ENCODE measurements at places on chromosomes 2 and 18. TPM values are rescaled to one million over a fixed set of nuclear protein-coding genes. Genes with fewer than 3 reads are reported as not detected.

DNA sequence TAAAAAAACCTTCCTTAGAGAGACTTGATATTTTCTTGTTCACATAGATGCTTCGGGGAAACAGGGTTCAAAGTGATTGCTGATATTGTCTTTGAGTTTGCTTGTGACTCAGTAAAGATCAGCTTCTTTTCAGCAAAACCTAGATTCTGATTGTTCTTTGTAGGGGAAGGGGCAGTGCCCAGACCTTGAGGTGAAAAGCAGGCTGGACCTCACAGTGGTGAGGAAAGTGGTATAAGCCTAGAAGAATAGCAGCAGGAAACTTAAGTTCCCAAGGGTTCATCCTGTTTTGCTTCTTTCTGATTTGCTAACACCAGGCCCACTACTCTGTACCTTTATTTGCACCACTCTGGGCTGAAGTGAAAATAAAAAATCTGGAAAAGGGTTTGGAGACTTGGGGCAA is 20.9 kb downstream of the UBXN4 start:
- DNase-seq, result no peak

DNA sequence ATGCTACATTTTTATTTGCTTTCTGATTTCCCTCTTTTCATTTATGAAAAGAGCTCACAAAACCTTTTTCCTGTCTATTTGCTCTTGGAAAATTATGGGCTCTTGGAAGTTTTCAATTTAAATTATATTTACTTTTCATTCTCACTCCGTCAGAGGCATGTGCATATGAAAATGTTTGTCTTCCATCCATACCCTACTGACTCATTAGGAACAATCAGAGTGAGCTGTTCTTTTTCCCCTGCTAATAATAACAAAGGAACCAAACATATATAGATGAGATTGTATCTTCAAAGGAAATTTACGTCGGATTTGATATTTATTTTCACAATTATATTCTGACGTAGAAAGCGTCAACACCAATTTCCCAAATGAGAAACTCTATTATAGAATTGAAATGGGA is 1101.2 kb downstream of the TSN start:
- no peak for DNase-seq

- no peak for DNase-seq
These were observed 821 bp upstream of the EML6 start for GRCh38 chr2:54722641-54723040.

DNA sequence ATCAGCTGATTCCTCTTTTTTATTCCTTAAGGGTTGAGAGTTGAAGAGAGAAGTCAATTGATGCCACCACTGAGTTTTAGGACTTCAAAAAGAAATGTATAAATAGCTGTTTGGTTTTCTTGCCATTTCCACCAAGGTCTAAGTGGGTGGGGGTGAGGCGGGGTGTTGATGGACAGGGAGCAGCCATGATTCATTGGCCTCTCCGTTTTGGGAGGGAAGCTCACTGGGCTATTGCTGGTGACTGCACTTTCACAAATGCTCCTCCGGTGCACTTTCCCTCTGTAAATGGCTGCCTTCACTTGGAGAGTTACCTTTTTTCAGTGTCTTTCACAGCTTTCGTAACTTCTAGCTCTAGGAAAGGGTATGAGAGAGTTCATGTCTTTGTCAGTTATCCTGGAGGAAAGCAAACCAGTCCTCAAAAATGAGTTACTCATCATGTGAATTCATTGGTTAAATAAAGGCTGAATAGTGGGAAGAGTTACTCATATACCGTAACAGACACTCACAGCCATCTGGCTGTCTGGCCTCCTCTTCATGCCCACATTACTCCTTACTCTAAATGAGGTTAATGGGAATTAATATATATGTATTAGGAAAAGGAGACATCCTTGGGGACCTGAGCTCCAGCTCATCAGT is 17.4 kb upstream of the CTAGE1 start:
- no peak for DNase-seq

DNA sequence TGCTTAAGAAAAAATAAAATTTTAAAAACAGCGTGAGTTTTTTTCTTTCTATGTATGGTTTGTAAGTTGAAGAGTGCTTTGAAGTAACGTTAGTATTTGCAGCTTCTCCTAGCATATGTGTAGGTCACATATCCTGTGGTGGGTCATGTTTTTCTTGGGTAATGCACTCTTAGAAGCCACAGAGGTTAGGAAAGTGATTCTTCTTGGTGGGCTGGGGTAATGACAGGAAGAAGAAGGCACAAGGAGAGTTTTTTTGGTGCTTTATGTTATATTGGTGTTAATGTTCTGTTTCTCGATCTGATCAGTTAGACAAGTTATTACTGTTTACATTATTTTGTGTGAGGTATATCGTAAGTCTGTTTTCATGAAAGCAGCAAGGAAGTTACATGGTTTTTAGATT is 109.0 kb downstream of the ICA1L start:
- no peak for DNase-seq

DNA sequence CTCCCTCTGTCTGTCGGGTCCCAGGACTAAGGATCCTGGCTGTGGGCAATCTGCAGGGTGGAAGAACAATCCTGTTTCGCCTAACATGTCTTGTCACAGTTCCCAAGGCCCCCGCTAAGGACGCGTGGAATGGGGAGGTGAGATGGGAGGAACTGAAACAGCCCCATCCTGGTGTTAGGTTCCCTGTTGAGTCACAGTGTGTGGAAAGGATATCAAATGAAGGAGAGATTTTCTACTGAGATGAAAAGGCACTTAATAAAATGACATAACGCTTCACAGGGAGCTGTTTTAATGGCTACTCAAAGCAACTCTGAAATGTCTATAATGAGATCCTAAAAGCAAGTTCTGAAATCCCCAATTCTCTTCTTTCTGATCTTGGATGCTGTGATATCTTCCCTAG is 52.5 kb downstream of the RAB31 start:
- DNase-seq, result no peak

DNA sequence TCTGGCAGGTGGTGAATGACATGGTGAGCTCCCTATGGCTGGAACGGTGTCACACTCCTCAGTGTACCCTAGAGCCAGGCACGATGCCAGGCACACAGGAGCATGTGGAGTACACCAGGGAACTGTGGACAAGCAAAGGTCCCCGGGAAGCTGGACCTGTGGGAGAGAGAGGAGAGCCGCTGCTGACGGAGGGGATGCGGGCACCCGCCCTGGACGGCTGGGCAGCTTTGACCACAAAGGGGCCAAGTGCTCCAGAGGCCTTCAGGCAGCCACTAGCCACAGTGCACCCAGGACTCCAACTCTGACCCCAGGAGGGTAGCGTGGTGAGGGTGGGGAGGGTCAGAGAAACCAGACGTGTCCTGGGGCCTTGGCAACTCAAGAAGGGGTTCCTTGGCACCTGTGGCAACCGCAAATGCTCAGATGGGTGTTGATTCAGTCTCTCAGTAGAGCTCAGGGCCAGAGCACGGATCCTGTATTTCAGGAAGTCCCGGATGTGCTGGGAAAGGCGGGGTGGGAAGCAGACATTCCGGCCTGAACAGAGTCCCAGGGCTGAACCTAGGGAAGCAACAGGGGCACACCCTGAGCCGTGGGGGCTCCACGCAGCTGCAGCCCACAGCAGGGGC is 2.3 kb upstream of the MAB21L4 start:
- DNase-seq, result no peak

GRCh38 chr2:44450806-44451205 is 89.1 kb downstream of the CAMKMT start:
- no peak for DNase-seq

MATN3 gene
- polyA plus RNA-seq, result 1.1 TPM

AGAP1 gene
- 31.5 TPM for polyA plus RNA-seq

GRCh38 chr2:240869109-240869955 is 708 bp downstream of the AGXT start:
- no peak for DNase-seq

- no peak for DNase-seq
These were observed 83.3 kb downstream of the ICOS start for GRCh38 chr2:204019572-204020501.

- no peak for DNase-seq
These were observed 77.4 kb upstream of the GPC1 start for GRCh38 chr2:240358080-240358479.

NTSR2 gene
- polyA plus RNA-seq, result not detected

- DNase-seq, result peak; percentile 89
These were observed 453 bp upstream of the ANTXR1 start for GRCh38 chr2:69012310-69013141.

DNA sequence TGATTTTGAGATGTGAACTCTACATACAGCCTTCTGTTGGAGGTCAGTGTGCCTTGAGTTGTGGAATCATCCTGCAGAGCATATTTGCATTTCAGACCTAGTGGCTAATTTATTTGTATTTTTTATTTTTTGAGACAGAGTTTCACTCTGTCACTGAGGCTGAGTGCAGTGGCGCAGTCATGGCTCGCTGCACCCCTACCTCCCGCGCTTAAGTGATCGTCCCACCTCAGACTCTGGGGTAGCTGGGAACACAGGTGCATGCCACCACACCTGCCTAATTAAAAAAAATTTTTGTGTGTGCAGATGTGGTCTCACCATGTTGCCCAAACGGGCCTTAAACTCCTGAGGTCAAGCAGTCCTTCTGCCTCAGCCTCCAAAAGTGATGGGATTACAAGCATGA is 104.4 kb downstream of the ASXL3 start:
- DNase-seq, result no peak

DNA sequence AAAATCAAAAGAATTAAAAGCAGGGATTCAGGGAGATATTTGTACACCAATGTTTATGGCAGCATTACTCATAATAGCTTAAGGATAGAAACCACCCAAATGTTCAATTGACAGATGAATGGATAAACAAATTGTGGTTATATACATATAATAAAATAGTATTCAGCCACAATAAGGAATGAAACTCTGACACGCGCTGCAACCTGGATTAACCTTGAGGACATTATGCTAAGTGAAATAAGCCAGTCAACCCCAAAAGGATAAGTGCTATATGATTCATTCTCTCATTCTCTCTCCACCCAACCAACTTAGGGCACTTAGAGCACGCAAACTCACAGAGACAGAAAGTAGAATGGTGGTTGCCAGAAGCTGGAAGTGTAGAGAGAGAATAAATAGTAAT is 216.8 kb upstream of the SLC14A2 start:
- DNase-seq, result no peak

DNA sequence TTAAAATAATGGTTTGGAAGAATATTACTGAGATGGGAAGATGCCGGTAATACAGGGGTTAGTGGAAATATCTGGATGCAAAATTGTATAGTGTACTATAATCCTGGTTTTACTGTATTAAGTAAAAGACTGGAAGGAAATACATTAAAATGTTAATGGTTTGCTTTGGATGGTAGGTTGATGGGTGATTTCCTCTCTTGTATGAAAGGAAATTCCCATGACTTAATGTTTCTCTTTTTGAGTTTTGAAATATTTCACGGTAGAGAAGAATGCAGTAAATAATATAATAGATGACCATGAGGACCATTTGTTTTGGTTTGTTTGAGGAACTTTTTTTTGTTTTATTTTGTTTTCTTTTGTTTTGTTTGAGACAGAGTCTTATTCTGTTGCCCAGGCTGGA is 8.2 kb downstream of the SPTBN1 start:
- DNase-seq, result no peak

- DNase-seq, result no peak
These were observed 146.3 kb upstream of the TTC39C start for GRCh38 chr18:23868136-23868785.

SNED1 gene
- polyA plus RNA-seq, result 5.1 TPM

TSPYL6 gene
- not detected for polyA plus RNA-seq

DNA sequence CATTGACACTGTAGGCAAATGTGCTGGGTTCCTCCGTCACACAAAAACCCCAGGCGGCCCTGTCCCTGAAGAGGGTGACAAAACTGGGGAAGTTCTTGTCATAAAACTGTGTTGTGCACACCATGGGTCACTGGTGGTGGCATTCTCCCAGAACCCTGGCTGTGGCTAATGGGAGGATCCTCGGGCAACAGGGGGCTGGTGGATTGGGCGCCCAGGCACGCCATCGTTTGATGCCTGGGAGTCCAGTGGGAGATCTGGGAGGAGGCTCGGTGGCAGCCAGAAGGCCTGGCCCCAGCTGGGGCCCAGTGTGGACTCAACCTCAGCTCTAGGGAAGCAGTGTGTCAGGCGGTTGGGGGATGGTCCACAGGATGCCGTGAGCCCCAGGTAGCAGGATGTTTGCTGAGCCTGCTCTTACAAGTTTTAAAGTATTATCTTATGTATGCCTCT is 140.7 kb downstream of the ACOXL start:
- no peak for DNase-seq

DNA sequence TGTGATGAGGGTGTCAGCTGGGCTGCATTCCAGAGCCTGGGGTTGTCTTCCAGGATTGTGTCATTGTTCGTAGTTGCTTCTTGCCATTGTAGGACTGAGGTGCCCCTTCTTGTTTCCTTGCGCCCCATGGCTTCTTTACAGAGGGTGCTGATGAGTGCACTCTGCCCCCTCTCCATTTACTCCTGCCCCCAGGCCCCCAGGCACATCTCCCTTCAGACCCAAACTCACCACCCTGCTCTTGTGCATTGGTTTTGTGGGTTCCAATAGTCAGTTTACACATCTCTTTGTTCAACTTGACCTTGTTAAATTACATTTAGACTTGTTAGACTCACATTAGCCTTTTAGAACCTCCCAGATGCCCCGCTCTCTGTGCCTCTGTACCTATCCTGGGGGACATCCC is 33.1 kb downstream of the HJURP start:
- no peak for DNase-seq

DNA sequence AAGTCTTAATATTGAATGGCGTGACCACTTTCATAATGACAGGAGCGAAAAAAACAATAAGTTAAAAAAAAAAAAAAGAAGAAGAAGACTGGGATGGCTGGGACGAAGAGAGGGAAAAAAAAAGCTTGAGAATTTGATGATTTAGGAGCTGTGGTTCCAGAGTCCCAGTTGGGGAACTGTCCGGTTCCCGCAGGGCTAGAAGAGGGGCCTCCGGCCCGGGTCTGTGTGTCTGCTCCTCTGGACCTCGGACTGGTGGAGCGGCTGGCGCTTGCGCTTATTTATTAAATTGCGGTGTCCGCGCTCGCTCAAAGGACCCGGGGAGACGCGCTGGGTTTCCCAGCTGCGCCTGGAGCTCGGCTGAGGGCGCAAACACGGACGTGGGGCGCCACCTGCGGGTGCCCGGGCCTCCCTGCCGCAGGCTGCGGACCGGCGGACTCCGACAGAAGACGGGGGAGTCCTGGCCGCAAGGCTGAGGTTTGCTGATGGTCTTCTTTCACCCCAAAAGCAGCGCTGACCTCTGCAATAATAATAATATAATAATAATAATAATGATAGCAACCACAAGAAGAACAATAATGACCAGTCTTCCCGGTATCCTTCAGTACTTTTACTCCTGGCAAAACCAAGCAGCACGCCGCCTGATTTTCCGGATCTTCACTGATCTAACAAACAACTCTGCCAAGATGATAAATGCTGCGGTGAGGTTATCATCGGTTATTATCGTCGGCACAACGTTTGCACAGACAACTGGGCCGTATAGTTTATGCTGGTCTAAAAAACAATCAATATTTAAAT is at the start of gene CBLN2:
Gene CBLN2 (minus strand): TSS at position 251 of the 795 bp plus-strand sequence. CDS start 2,182 bp downstream, outside the sequence.
- DNase-seq, result peak; percentile 52

GRCh38 chr2:161004379-161004778 is 155.8 kb upstream of the TANK start:
- no peak for DNase-seq

DNA sequence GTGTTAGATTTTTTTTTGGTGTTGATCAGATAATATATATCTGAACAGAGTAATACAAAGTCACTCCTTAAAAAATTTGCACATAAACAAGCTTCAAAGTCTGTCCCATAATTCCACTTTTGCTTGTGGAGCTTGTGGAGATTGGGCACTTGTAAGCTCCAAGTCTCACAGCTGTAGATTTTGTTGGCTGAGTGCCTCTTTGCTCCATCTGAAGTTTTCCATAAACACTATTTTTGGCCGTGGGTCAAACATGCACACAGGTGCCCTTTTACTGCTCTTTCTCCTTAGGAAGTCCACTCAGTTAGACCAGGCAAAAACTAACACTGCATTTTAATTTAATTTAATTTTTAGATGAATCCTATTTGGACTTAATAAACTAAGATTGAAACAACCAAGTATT is 3.6 kb upstream of the KCNJ13 start:
- peak; percentile 25 for DNase-seq

NT5C1B gene
- polyA plus RNA-seq, result not detected
